ENCODE measurements at places on chromosomes 6 and 20.

DNA sequence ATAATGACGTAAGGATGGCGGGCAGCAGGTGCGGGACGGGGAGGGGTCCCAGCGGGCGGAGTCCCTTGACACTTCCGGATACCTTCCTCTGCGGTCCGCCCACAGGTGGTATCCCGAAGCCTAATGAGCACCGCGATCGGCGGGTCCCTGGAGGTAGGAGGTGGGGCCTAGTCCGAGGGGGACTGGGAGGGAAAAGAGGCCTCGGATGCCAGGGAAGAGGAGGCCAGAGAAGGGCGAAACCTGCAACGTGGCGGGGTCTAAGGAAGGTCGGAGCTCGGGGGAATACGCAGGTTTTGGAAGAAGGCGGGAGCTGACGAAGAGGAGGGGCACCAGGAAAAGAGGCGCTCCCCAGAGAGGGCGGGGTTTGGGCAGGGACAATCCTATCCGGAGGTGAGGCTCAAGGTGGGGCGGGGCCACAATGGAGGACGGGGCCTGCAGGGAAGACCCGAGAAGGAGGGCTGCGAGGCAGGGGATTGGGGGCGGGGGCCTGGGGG, 3.7 kb downstream of the PRSS16 start:
- peak; percentile 13 for DNase-seq

DNA sequence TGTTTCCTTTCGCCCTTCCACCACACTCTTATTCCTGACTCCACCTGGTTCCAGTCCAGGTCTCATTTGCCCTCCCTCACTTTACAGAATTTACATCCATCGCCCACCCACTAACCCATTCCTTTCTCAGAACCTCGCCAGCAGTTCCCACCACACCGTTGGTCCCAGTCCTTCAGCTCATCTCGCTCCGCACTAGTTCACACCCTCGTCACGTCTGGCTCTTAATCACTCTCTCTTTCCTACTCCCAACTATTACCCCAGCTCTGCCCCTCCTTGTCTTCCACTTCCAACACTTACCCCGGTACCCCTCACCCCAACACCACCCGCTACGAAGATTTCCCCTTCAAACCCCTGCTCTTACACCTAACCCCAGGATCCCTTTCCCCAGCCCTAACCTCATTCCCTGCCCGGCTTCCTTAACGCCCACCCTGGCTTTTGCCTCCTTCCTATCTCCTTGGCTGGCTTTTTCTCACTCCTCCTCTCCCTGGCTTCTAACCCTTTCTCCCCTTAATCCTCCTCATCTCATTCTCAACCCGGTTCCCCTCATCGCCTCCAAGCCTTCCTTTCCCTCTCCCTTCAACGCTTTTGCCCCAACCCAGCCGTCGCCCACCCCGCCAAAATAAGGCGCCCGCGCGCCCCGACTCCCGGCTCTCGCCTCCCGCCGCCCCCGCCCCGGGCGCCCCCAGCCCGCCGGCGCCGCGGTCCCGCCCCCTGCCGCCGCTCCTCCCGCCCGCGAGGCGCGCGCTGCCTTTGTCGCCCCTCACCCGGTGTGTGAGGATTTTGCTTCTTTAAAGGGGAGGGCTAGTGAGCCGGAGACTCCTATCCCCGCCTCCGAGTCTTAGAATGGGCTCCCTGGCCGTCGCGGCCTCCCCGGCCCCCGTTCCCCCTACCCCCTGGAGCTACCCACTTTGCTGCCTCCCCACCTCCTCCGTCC, 542 bp downstream of the USP49 start:
- peak; percentile 28 for DNase-seq

GRCh38 chr6:139943391-139943790, 568.9 kb upstream of the CITED2 start:
- peak; percentile 81 for DNase-seq

GRCh38 chr20:17928633-17929311, 39.8 kb downstream of the SNX5 start:
- no peak for DNase-seq

DNA sequence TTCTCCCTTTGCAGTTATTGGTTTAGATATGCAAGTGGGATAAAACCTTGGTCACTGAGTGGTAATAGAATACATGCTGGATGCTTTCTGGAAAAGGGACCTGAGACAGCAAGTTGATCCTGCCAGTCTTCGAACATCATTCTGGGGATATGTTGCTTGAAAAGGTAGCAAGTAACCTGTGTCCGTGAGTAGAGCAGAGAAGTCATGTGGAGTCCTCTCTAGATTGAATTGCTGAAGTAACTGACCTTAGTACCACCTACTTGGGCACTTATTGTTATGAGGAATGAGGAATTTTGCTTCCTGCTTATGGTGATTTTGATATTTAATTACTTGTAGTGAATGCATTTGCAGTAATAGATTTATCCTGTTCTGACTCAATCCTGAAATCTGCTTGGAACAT, 367.3 kb upstream of the IMPG1 start:
- DNase-seq: no peak

DNA sequence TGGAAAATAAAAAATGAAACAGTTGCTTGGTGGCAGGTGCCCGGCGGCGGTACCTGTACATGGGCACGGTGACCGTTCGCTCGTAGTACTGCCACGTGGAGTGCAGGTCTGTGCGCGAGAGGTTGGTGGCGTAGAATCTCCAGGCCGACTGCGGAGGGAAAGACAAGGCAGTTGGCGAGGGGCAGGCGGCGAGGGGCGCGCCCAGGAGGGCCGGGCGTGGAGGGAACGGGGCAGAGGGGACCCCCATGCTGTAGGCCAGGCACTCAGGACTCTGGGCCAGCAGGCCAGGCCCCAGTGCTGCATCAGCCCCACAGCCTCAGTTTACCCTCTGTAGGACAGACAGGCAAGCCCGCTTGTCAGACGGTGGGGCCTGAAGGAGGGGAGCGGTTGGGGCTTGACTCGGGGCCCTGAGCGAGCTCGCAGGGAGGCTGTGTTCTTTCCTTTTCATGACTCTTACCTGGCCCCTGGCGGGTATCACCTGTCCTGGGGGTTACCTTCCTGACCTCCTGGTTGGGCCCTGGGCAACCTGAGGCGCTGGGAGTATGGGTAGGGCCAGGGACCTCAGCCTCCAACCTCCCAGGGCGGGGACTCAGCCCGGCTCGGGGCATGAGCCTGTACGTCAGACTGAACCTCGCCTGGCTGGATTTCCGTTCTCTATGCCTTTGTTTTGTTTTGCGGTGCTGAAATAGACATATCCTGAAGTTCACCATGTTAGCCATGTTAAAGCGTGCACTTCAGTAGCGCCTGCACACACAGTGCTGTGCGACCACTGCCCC, 38.5 kb downstream of the KCNQ2 start:
- no peak for DNase-seq

DNA sequence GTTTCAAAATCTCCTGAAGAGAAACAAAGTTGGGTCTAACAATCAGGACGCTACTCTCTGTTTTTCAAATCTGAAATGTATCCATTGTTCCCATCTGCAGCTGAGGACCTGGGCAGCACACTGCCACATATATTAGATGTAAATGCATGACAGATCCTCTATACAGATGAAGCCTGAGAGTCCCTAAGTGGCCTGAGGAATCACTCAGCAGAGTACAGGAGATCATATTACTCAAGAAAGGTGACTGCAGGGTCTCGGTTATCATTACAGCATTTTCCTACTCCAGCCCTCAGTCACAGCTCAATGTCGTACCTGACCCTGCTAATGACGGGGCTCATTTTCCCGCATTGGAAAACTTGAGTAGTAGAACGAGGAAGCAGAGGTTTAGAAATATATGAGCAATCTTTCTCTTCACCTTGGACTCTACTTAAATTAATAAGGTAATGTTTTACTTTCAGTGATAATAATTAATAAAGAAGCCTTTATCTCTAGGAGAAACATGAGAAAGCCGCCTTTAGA, 256.2 kb upstream of the IRAK1BP1 start:
- DNase-seq: no peak

- no peak for DNase-seq
These were observed 2.9 kb downstream of the KLHDC3 start for GRCh38 chr6:43016943-43017334.

- DNase-seq: no peak
These were observed 85.8 kb upstream of the ARMC2 start for GRCh38 chr6:108762394-108762793.

DNA sequence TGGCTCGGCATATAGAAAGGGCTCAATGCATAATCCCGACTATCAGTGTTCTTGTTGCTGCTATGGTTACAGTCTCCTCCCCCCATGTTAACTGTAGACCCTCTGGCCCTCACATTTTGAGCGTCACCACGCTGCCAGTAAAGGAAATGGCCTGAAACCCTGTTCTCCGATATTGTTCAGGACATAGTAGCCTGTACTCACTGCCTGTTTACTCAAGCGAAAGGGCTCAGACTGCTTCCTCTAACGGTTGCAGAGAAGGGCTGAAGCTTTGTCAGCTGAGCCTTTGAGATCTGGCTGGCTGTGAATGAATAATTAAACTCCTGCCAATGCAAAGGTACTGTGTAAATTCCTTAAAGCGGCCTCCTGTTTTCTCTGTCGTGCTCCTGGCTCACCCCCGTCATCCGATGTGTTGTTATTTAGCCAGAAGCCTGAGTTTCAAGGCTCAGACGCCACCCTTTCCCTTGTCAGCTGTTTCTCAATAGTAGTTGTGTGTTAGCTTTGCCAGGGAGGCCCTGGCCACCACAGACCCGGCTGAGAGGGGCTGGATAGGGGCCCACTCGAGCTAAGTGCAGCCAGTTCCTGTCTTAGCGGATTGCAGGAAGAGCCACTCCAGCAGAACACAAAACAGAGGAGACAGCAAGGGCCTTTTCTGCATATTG, 31.2 kb upstream of the RALGAPA2 start:
- DNase-seq: no peak

- no peak for DNase-seq
These were observed 227.2 kb downstream of the EPM2A start for GRCh38 chr6:145508107-145508506.

- DNase-seq: no peak
These were observed 45.8 kb upstream of the PIM1 start for GRCh38 chr6:37123957-37124729.

- peak; percentile 57 for DNase-seq
These were observed 34.0 kb upstream of the COL10A1 start for GRCh38 chr6:116159782-116160524.

DNA sequence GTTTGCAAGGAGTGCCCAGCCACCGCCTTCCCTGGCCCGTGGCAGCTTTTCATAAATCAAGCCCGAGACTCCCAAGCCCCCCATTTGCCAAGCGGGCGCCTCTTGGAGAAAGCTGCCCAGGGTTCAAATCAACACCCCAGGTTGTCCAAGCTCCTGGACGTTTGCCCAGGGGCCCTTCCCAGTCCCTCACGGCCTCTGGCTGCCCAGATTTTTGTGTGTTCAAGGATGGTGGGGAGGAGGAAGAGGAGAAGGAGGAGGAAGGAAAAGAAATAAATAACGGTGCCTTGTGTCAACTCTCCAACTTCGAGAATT, 20.6 kb upstream of the NFATC2 start:
- DNase-seq: no peak

- DNase-seq: no peak
These were observed 12.0 kb upstream of the MAPRE1 start for GRCh38 chr20:32807706-32808105.

- peak; percentile 92 for DNase-seq
These were observed 211.1 kb downstream of the ANKRD60 start for GRCh38 chr20:58017231-58017969.

DNA sequence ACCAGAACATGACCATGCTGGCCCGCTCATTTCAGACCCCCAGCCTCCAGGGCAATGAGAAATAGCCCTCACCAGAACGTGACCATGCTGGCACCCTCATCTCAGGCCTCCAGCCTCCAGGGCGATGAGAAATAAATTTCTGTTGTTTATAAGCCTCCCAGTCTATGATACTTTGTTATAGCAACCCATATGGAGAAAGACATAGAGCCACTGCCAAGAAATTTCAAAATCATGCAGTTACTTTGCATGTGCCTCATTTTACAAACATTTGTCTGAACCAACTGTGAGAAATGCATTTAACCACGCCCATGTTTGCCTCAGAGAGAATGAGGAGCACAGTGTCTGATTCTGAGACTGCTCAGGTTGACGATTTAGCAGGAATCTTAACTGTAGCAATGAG, 15.5 kb downstream of the CYP39A1 start:
- DNase-seq: peak; percentile 97
